Right kidney (tissue), 9 donors: ENCODE measurements at places on chromosomes 3 and 15.

DNA sequence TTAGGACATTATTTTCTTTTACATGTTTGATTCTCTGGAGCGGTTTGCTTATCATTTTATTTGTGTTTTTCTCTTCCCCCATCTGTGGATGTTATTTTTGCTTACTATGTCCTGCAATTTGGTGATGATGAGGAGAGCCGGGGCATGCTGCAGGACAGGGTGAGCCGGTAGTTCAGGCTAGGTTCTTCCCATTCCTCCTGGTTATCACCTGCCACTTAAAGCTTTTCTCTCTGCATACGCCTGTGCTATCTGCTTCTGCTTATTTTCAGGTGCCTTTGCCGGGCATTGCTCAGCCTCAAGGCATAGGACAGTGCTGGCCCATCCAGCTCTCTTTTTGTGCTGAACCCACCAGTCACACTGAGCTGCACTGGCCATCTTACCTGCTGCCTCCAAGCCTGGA lies 85.8 kb downstream of the MCTP2 start:
- DNase-seq = no peak

- DNase-seq = no peak
Measured at GRCh38 chr3:155232605-155233004, 60.9 kb downstream of the STRIT1 start.

GRCh38 chr3:130779486-130779885 lies 32.9 kb upstream of the PIK3R4 start:
- DNase-seq = no peak

DNA sequence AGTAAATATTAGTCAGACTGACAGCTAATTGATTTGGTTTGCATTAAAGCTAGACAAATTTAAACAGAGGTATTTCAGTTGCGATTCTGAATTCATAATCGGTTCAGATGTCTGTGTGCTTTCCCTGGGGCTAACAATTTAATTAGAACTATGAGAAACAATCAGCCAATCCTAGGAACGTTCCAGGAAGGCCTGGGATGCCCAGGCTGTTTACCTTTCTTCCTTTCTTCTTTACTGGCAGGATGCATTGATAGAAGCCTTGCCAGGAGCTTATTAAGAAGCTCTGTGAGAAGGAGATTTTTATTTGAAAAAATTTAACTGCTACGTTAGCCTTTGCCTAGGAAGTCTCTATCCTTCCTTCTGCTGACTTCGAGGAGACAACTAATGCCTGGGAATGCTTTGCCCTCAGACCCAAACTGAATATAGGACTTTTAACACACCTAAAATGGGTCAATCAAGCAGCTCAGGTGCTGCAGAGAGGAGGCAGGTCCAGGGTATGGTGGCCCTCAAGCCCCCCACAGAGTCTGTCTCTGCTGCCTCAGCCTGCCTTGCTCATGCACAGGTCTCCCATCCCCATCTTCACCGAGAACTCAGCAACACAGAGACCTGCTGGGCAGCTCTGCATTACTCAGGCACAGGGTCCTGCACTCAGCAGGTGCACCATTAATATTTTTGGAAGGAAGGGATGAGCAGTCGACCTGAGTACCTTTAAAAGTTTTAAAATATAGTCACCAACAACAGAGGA lies 48.5 kb downstream of the PCSK6 start:
- DNase-seq = no peak

DNA sequence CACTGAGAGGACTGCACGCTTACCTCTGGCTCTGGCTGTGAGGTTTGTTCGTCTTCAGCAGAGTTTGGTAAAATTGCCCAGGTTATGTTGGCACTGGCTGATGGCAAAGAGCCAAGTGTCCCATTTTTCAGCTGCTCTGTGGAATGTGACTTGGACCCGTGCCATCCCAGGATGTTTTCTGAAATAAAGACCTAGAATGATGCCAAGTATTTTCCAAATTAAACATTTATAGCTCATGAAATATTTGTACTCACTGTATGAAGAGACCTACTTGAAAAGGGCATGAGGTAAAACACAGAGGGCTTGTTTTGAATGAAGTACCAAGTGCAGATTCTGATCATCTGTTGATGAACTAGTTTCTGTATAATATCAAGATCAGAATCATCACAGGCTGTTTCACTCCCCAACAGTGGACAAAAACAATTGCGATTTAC lies 200.5 kb downstream of the STT3B start:
- no peak for DNase-seq

- DNase-seq = no peak
Measured at GRCh38 chr3:190699776-190700175, 162.7 kb downstream of the GMNC start.

- DNase-seq = no peak
Measured at GRCh38 chr3:75015280-75015679, 400.8 kb upstream of the CNTN3 start.

GRCh38 chr3:71450162-71450561 lies 133.4 kb downstream of the FOXP1 start:
- no peak for DNase-seq

DNA sequence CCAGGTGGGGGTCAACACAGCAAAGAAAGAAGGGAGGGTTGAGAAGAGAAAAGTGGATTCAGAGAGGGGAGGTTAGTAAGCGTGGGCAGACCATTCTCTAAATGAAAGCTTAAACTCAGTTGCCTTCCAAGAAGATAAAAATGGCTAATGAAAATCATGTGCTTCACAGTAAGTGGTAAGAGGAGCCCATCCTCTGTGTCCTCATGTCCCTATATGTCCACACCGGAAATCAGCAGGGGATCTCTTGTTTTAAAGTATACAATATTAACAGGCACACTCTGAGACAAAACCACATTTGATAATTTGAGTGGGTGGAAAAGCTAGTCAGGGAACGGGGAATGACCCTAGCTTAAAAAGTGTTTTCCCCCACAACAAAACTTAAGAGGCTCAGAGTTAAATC lies 4.4 kb upstream of the FOXP1 start:
- no peak for DNase-seq

DNA sequence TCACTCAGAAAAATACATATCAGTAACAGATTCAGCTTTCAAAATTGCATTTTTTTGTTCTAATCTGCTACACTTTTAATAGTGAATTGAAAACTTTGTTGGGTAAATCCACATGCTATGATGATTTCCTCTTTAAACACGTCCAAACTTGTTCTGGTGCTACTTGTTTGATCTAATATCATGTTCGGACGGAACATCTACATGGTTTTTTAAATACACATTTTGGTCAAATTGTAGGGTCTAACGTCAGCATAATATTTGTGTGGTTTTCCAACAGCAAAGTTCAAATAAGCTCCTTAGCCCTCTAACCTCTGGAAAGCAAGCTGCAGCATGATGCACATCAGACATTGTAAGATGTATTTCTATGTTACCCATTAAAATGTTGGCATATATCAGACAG lies 98.5 kb upstream of the OSTN start:
- DNase-seq = no peak

DNA sequence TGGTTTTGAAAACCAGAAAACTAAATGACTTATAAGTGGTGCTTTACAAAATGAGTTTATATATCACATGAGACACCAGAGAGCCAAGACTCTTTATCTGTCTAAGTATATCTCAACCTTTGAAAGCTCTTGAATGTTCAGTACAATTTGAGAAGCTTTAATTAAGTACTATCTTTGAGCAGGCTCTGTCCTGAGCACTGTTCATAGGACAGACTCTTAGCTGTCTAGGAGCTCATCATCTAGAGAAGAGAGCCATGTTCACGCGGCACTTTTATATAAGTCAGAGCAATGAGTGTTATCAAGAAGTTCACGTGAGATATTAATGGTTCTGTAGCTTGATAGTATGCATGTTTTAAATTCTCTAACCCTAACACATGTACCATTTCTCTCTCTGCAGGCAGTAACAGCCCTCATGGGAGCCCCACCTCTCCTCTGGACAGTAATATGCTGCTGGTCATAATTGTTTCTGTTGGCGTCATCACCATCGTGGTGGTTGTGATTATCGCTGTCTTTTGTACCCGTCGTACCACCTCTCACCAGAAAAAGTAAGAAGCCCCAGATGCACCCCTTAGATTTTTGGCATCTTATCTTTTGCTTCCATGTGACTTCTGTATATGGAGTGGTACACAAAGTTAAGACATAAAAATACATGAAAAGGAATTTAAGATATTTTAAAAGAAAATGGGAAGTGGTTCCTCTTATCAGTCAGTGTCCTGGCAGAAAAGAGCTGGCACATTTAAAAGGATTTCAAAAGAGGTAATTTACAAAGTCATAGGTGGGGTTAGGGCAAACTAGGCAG lies 86.0 kb downstream of the HCN4 start:
- no peak for DNase-seq

- no peak for DNase-seq
Measured at GRCh38 chr3:85709346-85709892, 750.6 kb downstream of the CADM2 start.

GRCh38 chr15:91001209-91001608 lies 6.9 kb upstream of the PRC1 start:
- DNase-seq = no peak

- no peak for DNase-seq
Measured at GRCh38 chr3:133023362-133023761, 14.8 kb upstream of the TMEM108 start.

DNA sequence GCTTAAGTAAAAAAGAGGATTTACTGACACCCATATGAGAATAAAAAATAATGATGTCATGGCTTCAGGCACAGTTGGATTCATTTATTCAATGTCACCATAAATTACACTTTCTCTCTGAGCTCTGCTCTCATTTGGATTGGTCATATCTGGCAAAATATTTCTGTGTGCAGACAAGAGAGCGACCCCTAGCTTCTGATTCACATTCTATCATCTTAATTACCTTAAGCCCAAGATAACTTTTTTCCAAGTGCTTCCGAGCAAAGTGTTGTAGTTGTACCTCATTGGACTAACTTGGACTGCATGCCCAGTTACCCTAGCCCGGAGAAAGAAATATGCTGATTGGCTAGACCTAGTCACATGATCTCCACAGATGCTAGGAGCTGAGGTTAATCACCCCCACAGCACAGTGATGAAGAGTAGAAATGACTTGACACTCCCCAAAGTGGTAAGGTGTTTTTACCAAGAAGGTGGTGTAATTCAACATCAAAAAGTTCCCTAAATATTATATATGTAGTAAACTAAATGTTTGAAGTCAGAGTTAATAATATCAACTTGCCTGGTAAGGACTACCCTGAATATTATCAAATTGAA lies 552.2 kb upstream of the SUCLG2 start:
- no peak for DNase-seq

- DNase-seq = no peak
Measured at GRCh38 chr3:72533591-72534473, 314.4 kb downstream of the SHQ1 start.

DNA sequence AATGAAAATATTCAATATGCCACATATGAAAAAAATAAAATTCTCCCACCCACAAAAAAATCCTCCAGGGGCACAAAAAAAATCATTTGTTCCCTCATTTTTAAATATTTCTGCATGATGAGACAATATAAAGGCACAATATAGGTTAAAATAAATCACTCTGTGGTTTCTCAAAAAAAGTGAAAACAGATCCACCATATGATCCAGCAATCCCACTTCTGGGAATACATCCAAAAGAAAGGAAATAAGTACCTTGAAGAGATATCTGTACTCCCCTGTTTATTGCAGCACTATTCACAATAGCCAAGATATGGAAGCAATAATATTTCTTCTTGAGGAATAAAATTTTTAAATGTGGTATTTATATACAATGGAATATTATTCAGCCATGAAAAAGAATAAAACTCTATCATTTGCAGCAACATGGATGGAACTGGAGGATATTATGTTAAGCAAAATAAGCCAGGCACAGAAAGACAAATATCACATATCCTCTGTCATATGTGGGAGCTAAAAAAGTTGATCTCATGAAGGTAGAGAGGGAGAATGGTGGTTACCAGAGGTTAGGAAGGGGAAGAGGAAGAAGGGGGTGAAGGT lies 1.5 kb downstream of the ATP8B4 start:
- no peak for DNase-seq

GRCh38 chr15:91710080-91710698 lies 143.3 kb upstream of the SLCO3A1 start:
- DNase-seq = no peak

DNA sequence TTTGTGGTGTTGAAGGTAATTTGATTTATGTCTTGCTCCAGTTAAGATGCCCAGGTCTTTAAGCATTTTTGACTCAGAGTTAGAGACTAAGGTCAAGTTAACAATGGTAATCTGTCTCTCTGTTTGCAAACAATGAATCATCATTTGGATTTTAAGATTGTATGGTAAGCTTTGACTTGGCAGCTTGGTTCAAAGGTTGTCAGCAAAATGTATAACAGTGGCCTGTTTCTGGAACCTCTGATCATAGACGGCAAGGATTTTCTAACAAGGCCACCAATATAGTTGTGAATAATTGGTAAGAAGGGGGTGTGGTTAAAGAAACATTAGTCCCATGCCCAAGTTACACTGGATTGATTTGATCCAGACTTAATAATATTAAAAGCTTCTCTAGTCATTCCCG lies 775.2 kb upstream of the GOLIM4 start:
- DNase-seq = no peak
